ENCODE measurements at places on chromosomes 1 and 21.

- no peak for DNase-seq
Measured at GRCh38 chr1:184909019-184909418, 65.3 kb downstream of the NIBAN1 start.

GRCh38 chr1:10326251-10326650, 72.6 kb upstream of the PGD start:
- DNase-seq, result no peak

GRCh38 chr1:12384836-12385456, 155.1 kb downstream of the VPS13D start:
- DNase-seq, result no peak

DNA sequence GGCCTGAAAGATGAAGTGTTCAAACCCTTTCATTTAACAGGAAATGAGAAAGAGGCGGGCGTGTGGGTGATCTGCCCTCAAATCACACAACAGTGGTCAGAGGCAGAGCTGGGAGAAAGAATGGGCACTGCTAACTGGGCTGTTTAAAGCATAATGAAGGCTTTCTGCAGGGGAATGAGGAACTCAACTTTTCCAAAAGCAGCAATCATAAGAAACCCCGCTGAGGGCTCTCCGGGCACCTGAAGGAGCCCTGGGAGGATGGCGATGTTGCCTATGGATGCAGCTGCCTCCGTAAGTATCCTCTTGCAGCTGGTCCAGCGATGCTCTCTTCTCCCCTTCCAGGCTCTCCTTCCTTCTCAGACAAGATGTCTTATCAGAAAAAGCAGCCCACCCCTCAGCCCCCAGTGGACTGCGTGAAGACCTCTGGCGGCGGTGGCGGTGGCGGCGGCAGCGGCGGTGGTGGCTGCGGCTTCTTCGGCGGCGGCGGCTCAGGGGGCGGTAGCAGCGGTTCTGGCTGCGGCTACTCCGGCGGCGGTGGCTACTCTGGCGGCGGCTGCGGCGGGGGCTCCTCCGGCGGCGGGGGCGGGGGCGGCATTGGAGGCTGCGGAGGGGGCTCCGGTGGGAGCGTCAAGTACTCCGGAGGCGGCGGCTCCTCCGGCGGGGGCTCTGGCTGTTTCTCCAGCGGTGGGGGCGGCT, 1.2 kb downstream of the LORICRIN start:
- no peak for DNase-seq

DNA sequence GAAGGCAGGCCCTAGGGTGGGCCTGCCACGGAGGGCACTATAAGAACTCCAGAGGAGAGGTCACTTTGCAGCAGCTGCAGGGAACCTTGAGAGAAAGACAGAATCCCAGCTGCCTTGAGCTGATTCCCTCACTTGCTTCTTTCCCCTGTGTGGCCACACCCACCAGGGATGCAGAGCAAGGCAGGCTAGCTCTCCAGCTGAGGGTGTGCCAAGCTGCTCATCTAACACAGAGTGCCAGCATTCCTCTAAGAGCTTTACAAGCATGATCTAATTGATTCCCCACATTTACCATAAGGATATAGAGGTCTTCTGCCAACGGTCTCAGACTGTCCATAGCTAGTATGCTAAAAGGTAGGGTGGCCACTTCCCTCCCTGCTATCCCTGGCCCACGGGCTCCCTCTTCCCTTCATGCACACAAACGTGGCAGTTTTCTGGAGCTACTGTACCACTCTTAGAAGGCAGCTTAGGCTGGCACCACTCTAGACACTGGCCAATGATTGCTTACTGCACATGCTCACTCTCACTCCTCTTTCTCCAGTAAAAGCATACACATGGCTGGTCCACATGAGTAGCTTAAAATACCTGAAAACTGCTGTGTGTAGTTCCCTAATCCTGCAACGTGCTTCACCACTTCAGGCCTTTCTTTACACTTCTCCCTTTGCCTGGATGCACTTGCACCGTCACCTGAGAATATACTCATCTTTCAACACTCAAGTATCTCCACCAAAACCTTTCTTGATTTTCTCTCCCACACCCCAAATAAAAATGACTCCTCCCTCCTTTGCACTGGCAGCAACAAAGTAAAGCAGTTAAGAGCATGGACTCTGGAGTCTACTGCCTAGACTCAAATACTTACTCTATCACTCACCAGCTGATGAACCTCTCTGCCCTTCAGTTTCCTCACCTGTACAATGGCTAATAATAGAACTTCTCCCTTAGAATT, 57.7 kb downstream of the DMAP1 start:
- DNase-seq, result no peak
